GOT3 (cell line): ENCODE measurements at places on chromosomes 7 and 10.

DNA sequence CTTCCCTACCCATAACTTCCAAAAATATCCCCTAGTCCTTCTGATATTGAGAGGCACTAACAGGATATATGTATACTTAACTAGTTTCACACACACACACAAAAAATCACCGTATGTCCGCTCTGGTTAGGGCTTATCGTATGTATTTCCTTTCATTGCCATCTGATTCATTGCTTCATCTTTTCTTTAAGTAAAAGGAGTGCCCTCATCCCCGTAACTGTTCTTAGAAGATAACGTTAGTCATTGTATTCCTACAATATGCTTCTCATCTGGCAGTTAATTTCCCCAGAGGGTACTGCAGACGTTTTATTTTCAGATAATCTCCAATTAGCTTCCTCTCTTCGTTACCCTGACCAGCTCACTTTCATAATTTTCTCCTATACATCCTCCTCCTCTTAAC is 37.3 kb downstream of the NRCAM start:
- DNase-seq: no peak

GRCh38 chr10:23281044-23281433 is 63.6 kb downstream of the C10orf67 start:
- no peak for DNase-seq

DNA sequence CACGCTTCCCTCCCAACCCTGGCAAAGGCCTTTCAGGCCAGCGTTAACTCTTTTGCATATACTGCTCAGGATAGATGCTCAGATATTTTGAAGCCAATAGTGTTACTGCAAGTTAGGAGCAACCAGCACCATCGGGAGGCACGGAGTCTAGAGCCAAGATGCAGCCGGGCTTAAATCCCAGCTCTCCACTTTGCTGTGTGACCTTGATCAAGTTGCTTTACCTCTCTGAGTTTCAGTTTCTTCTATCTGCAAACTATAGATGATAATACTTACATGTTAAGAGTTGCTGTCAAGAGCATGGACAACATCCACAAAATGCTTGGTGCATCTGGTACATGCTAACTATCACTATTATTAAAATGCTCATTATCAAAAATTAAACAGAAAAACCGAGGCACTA is 45.4 kb upstream of the C7orf33 start:
- DNase-seq: no peak

DNA sequence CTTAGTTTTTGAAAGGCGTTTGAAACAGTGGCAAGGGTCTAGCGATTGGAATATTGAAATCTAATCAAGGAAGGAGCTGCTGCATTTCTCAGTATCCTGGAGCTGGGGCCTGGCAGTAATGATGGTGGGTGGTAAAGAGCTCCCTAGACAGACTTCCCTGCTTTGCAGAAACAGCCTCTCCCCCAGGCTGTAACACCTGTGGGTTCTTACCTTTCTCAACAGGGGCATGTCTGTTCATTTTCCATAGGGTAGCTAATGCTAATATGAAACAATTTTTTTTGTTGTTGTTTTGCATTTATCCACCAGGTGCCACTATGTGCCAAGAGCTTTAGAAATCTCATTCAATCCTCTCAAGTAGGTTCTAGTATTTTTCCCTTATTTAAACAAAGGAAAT is 345.5 kb downstream of the REEP3 start:
- DNase-seq: no peak

- no peak for DNase-seq
Measured at GRCh38 chr7:101935521-101936141, 118.2 kb downstream of the CUX1 start.

- DNase-seq: no peak
Measured at GRCh38 chr7:48011951-48012350, 17.0 kb downstream of the SUN3 start.

DNA sequence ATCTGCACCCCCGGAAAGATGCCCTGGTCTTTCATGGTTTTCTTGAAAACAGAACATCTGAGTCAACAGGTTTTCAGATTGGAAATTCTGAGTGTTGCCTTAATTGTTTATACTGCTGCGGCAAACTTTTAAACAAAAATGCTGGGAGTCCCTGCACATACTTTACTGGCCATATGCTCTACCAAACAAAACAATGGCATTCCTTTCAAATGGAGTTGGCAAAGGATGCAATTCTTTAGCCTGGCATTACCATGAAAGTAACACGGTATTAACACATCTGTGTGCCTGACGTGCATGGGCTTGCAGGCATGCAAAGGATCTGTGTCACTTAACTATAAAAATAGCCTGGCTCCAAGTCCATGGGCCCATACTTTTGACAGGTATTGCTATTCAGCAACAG is 4.2 kb downstream of the INHBA start:
- no peak for DNase-seq

GRCh38 chr7:87058744-87059524 is 520 bp downstream of the ELAPOR2 start:
- no peak for DNase-seq

DNA sequence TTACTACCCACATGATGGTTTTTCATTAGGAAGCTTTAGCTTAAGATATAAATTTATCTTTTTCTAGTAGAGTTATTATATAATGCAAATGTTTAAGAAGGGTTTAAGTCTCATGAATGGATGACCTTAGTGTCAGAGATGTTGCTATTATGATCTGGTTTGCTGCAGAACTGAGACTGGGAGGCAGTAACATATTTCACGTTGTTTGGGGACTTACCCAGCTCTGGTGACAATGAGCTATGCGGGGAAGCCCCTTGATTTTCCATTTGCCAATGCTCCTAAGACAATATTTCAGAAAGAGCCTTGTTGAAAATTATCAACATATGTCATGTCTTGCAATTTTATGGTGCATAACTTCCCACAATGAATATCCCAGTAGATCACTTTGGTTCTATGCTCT is 754.6 kb downstream of the REEP3 start:
- DNase-seq: no peak

GRCh38 chr7:148332191-148333186 is 258.1 kb upstream of the C7orf33 start:
- DNase-seq: no peak

DNA sequence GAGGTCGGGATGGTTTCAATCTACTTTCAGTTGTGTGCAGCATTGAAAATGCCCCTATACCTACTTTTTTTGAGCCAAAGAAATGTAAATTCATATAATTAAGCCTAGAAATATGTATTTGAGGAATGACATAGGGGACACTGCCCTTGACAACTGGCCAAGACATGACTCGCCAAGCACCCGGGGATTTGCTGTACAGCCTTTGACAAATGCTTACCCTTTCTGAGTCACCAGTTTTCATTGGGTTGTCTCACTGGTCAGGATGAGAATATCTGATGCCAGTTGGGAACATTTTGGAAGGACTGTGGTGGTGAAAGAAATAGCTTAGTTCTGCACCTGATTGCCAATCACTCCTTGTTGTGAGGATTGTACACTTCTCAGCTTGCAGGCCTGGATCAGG is 166.8 kb upstream of the HABP2 start:
- DNase-seq: no peak

DNA sequence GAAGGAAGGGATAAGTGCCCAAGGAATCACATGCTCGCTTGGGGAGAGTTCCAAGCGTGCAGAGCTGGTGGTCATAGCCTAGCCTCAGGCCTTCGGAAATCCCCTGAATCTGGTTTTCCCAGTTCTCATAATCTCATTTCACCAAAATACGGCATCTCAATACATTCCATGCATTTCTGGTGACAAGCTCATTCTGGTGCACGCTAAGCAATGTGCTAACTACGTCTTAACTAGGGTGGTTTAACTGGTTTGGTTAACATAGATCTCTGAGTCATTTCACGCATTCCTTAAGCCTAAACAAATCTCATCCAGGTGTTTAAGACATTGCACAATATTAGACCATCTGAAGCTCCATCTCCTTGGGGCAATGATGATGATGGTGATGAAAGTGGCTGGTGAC is 72.9 kb upstream of the STEAP1B start:
- DNase-seq: no peak

DNA sequence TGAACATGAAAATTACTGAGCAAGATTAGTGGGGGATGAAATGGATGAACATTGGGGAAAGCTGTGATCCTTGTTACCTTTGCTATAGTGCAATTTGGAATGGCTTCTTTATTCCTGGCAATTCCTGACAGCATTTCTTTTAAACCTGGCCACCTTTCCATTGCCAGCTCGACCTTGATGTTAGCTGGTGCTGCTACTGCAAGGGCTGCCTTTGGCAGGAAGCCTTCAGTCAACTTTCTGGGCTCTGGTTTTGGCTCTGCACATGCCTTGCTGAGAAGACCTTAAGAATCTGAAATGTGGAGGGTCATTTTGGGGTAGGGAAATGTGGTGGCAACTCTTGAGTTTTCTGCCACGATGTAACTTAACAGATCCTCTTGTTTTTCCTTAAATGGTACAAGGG is 64.7 kb downstream of the KAT6B start:
- DNase-seq: no peak

DNA sequence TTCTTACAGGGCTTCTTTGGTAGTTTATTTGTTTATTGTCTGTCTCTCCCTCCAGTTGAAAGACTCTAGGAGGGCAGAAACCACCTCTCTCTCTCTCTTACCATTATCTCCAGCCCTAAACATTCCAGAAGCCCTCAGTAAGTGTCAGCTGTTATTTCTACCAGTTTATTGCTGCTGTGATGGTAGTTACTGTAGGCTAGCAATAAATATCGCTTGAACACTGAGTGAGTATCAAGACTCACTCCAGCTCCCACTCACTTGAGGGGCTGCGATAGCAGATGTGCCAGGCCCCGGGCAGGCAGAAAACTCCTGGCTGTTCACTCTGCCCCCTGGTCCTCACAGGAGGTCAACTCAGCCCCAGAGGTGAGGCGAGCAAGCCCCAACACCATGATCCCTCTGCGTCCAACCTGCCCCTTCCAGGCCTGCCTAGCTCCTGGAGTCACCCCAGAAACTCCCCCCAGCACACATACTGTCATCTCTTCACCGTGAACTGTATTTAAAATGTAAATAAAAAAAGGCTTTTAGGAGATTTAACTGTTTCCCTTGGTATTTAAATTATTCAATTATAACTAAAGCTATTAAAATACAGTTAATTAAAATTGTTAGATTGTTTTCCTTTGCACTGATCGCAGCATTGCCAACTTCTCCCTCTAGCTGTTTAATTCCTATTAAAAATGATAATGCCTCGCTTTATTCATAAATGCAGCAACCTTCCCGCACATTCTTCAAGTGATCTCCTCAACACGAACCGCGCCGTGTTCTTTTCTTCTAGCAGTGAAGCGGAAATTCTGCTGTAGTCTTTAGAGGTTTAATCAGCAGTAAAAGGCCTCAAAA is 321.1 kb upstream of the ZMIZ1 start:
- DNase-seq: no peak

GRCh38 chr7:109901926-109902325 is 1189.0 kb upstream of the LRRN3 start:
- no peak for DNase-seq

DNA sequence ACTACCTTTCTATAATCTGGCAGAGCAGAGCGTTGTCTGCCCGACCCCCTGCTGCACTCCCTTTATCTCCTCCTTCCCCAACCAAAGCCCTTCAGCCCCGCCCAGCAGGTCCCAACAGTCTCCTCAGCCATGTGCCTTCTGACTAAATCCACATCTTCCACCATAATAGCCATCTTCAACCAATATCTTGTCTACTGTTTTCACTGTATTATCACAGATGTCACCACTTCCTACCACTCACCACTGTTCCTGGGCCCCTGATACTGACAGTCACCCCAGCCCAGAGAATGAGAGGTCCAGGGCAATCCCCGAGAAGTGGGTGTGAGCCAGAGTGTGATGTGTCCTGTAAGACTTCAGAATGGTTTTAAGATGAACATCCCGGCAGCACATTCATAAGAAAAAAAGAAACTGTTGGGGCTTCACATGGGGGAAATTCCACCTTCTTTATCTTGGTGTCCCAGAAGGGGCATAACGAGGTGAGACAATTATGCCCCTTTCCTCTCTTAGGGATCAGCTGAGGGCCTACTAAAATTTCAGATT is 25.3 kb downstream of the CCDC6 start:
- no peak for DNase-seq

GRCh38 chr10:132882069-132882951 is 60.1 kb downstream of the CFAP46 start:
- no peak for DNase-seq

- no peak for DNase-seq
Measured at GRCh38 chr7:116218051-116218645, 7.8 kb downstream of the TES start.
